Progenitor cell of endocrine pancreas (in vitro differentiated cells): ENCODE measurements at places on chromosomes 12 and 14. TPM values are rescaled to one million over a fixed set of nuclear protein-coding genes. Genes with fewer than 3 reads are reported as not detected.

- DNase-seq: no peak
These were observed 13.7 kb downstream of the NID2 start for GRCh38 chr14:52055167-52055566.

DNA sequence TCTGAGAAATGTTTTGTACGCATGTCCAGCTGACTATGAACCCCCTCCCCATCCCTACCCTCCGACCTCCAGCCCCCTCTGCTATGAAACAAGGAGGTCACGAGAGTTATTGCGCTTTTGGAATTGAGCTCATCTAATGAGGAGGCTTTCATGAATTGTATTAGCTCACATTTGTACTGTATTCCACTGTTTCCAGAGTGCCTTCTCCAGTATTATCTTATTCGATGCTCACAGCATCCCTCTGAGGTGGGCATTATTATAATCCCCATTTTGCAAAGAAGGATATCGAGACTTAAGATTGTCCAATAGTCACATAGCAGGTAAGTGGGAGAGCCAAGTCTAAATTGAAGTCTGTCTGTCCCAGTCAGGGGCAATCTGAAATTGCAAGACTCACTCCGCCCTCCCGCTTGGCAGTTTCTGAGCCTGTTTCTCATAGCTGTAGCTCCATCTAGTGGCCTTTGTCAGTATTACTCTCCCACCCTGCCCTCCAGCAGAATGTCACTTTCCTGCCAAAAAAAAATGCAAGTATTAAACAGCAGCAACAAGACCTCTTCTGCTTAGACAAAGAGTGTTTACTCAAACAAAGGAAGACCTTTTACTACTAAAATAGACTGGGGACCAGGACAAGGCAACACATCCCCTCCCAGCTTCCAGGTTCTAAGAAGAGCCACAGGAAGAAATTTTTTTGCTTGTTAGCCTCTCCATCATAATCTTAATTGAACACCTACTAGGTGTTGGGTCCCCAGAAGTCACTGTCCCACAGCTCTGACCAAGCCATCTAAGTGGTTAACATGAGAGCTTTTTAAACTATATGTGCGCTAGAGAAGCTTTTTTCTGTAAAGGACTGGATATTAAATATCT lies 48.6 kb upstream of the TMEM233 start:
- peak; percentile 63 for DNase-seq

GRCh38 chr12:10957741-10958140 lies 18.7 kb upstream of the TAS2R14 start:
- DNase-seq: no peak

GRCh38 chr12:91973813-91974212 lies 171.8 kb downstream of the BTG1 start:
- DNase-seq: no peak

CLEC4D gene
- 0.14 TPM in 1 of 2 replicates, not detected in the other for total RNA-seq

SLC17A8 gene
- 1.2 and 1.5 TPM in 2 replicates for total RNA-seq

KRT74 gene
- total RNA-seq: not detected in 2 replicates

KRT2 gene
- total RNA-seq: not detected in 2 replicates
